ENCODE measurements at places on chromosomes 12 and 14.
A peak's percentile ranks its signal among the peaks of the same experiment; 100 is the strongest.

DNA sequence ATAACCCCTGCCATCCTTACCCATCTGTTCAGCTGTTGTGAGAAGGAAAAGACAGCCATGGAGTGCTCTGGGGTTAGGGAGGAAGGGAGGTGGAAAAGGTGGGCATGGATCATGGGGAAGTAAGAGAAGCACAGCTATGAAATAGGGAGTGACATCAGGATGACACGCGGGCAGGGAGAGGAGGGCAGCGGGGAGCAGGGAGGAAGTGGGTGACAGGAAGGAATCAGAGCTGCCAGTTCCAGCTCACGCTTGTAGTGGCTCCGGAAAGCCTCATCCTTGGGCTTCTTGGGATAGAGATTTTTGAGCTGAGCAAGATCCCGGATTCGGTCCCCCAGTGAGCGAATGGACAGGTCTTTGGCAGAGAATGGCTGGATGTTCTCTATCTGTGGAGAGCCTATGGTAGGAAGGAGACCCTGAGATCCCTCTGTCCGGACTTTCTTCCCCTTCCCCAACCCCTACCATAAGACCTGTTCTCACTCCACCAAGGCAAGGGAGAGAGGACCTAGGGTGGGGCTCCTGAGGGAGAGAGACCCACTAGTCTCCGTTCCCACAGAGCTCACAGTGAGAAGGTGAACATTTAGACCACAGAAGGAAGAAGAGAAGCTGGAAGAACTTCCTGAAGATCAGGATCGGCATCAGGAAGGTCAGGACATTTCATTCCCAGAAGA lies 10.3 kb downstream of the NAB2 start:
- peak; percentile 70 for DNase-seq

DNA sequence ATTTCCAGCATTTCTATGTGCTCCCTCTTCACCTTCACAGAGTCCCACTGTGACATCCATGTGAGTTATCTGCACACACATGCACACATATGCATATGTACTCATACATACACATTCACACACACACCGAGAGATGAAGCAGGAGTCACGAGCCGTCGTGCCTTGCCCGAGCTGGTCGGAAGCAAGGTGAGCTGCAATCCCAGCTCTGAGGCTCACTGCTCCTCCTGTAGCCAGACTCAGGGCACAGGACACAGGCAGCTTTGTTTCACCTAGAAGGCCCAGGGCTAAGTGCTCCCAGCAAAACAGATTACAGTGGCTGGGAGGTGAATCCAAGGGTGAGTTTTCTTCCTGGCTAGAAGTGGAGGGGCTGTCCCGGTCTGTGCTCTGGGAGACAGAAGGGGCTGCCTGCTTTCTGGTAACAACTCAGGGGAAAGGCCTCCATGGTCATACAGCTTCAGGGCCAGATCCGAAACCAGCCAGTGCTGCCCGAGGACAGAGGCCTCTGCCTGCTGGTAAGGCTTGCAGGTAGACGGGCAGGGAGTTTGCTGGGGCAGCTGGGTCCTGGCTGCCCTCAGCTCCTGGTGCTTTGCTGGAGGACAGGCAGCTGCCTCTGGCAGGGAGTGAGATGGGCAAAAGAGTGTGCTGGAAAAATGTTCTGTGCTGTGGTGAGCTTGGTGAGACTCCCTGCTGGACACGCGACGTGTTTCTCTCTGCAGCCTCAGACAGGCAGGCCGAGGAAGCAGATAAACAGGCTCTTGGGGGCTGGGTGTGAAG lies 123.7 kb downstream of the CRACR2A start:
- DNase-seq, result no peak

GRCh38 chr14:99818503-99819036 lies 25.4 kb downstream of the EML1 start:
- DNase-seq, result no peak

- peak; percentile 18 for DNase-seq
Observed at GRCh38 chr12:16076557-16076956, 165.4 kb downstream of the DERA start.

DNA sequence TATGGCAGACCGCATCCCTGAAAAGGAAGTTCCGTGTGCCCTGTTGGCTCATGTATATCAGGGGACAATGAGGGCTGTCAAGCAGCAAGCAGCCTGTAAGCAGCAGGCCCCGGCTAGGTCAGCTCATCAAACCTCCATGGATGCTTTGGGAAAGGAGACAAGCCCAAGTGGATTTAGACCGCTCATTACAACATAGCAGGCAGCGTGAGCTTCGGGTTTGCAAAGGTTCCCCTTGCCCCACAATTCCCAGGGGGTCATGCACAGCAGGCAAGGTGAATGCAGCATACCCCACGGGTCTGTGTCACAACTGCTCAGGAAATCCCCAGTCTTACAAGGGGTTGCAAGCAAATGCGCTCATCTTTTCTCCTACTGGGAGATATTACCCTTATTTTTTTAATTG lies 54.6 kb downstream of the KCNK13 start:
- no peak for DNase-seq

GRCh38 chr12:108475396-108475795 lies 39.7 kb upstream of the FICD start:
- no peak for DNase-seq

- no peak for DNase-seq
Observed at GRCh38 chr12:60101715-60102114, 505.9 kb downstream of the SLC16A7 start.

DNA sequence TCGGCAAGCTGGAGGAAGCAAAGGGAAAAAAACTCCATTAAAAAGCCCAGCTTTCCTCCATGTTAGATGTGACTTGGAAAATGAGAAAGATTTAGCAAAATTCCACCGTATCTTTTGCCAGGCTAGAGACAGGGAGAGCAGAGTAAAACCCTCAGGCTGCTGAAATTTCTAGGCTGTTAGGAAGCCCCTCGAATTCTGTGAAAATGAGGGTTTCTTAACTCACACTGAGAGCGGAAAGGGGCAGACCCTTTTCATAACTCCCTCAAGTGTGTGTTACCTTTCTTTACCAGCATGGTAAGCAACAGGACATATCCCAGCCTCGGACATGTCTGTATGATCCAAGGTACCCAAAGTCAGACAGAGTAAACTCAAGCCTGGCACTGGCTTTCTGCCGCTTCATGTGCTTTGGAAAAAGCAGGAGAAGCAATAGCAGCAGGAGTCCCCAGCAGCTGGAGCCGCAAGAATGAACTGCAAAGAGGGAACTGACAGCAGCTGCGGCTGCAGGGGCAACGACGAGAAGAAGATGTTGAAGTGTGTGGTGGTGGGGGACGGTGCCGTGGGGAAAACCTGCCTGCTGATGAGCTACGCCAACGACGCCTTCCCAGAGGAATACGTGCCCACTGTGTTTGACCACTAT lies at the start of gene RHOJ:
TSS of gene RHOJ (plus strand) at position 37 of the 637 bp plus-strand sequence. CDS start at position 464, 427 bp downstream.
- DNase-seq, result peak; percentile 41

- no peak for DNase-seq
Observed at GRCh38 chr14:26595926-26596542, 1.8 kb downstream of the NOVA1 start.

DNA sequence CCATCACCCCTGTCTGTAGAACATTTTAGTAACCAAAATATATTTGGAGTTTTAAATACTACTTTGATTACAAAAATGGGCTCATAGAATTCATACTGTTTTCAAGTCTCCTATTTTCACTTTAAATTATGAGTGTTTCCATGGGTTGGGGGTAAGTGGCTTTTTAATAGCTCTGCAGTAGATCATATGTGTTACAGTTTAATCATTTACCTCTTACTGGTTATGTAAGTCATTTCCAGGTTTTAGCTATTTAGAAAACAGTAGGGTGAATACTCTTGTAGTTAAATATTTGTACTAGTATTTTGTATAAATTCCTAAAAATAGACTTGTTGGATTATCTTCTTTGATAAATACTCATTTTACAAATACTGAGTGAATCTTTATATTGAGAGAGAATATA lies 8.2 kb downstream of the PCNX1 start:
- no peak for DNase-seq

- peak; percentile 91 for DNase-seq
Observed at GRCh38 chr12:120237360-120238171, 28.0 kb downstream of the PXN start.

DNA sequence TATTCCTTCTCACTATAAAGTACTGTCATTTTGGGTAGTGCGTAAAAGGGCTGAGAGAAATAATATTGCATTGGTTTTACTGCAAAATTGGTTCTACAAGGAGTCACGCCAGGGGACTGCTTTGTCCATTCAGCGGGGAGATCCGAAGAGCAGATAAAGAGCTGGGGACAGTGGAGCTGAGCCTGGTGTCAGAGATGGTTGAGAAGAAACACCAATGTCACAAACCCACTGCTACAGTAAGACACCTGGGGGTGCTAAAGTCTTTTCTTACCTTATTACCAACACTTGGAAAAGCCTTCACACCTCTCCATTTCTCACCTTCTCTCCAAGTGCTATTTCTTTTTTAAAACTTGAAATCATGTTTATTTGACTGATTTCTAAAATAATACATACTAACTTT lies 14.1 kb downstream of the IL31 start:
- no peak for DNase-seq

DNA sequence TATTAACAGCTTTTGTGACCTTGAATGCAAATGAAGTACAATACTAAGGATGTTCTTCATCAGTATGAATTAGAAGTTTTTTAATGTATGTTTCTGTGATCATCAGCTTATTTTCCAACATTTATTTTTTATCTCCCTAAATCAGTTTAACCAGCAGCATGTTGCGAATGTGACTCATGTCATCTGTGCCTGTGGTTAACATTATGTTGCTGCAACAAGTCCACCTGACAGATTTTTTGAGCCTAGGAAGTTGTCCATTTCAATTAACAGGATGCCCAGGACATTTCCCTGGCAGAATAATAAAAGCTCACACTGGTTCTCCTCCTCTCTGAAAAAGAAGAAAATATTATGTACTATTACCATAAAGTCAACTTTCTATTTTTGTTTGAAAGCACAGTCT lies 155.5 kb downstream of the SYT1 start:
- no peak for DNase-seq

- no peak for DNase-seq
Observed at GRCh38 chr12:210277-211141, 3.4 kb downstream of the SLC6A12 start.

DNA sequence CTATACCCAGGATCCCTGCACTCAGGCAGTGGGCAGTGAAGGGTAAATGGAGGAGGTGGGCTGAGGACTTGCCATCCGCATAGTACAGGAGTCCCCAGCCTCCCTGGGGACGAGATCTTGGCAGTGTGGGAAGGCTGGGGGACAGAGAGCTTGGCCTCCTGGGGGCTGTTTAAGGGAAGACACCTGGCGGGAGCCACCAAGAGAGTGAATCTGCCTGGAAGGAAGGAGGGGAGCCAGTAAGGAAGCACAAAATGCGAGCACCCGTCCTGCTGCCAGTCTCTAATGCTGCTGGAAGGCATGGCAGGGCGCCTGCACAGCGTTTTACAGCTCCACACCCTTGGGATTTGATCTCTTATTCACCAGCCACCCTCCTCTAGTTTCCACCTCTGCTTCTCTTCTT lies 7.4 kb upstream of the KRT2 start:
- no peak for DNase-seq

- no peak for DNase-seq
Observed at GRCh38 chr14:64293976-64294671, at the start of gene ESR2. Gene ESR2, minus strand, starts transcription at chr14:64294371. Its CDS starts 11,386 bp downstream, at chr14:64282985.

DNA sequence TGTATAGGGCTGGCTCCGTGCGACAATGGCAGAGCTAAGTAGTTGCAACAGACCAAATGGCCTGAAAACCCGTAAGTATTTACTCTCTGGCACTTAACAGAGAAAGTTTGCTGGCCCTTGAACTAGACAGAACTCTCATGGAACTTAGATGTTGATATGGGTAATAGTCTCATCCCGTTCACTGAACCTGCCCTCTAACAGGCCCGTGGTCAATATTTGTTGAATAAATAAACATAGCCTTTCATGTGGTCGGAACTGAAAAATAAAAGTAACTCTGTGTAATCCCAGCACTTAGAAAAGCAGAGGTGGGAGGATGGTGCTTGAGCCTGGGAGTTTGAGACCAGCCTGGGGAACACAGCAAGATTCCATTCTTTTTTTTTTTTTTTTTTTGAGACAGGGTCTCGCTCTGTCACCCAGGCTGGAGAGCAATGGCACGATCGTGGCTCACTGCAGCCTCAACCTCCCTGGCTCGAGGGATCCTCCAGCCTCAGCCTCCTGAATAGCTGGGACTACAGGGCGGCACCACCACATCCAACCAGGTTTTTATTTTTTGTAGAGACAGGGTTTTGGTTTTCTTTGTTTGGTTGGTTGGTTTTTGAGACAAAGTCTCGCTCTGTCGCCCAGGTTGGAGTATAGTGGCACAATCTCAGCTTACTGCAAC lies 29.7 kb downstream of the KDM2B start:
- no peak for DNase-seq

GRCh38 chr12:1916371-1917171 lies 1.9 kb downstream of the CACNA2D4 start:
- DNase-seq, result peak; percentile 58
